ENCODE measurements at places on chromosomes 3 and 15.

DNA sequence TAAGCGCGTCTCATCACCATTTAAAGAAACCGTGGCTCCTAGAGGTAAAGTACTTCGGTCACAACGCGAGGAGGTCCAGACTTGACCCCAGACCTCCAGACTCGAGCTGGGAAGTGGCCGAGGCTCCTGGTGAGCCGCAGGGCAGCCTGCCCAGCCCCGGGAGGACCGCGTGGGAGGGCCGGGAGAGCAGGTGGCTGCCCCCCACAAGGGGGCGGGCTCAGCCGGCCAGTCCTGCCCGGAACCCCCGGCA lies at the start of gene SLC27A2:
SLC27A2 (plus strand) TSS at position 228 of the 250 bp plus-strand sequence. CDS start 232 bp downstream, outside the sequence.
- peak; percentile 85 for DNase-seq

- DNase-seq: no peak
These were observed 107.0 kb downstream of the ALCAM start for GRCh38 chr3:105473521-105474223.

- no peak for DNase-seq
These were observed 32.5 kb downstream of the HRH1 start for GRCh38 chr3:11186771-11187191.

- DNase-seq: no peak
These were observed 50.4 kb upstream of the ST3GAL6 start for GRCh38 chr3:98712726-98713125.

- no peak for DNase-seq
These were observed 35.5 kb downstream of the ASTE1 start for GRCh38 chr3:130991126-130991525.

DNA sequence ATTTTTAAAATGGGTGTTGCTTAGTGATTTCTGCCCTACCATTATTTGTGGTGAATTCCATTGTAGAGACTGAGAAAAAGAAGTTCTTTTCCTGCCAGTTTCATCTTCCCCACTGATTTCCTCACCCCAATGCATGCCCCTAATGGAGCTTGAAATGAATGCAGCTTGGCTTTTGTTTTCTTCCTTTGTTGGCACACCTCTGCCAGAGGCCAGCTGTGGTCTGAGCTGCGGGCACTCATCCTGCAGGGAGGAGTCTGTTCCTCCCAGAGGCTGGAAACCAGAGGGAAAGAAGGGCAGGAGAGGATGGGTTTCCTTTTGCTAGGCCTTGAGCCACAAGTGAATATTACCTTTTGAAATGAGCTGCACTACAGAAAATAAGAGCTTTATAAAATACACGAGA lies 9.3 kb upstream of the ST8SIA2 start:
- no peak for DNase-seq

GRCh38 chr15:44443515-44443914 lies 16.1 kb downstream of the CTDSPL2 start:
- no peak for DNase-seq

DNA sequence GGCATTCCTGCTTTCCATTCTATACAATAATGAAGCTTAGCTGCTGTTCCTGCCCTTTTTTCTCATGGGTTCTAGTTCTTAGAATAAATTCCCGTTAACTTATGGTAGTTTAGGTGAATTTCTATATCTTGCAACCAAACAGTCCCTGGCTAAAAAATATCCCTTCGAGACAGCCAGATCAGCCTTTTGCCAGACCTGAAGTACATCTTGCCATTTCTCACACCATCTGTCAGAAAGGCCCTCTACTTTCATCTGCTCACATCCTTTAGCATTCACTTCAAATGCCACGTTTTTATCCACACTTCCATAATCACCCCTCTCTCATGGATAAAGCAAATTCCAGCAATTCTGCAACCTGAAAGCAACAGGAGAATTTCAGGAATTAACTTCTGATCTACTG lies 145.4 kb downstream of the GAP43 start:
- no peak for DNase-seq

GRCh38 chr3:161781381-161781780 lies 284.8 kb downstream of the OTOL1 start:
- DNase-seq: no peak

DNA sequence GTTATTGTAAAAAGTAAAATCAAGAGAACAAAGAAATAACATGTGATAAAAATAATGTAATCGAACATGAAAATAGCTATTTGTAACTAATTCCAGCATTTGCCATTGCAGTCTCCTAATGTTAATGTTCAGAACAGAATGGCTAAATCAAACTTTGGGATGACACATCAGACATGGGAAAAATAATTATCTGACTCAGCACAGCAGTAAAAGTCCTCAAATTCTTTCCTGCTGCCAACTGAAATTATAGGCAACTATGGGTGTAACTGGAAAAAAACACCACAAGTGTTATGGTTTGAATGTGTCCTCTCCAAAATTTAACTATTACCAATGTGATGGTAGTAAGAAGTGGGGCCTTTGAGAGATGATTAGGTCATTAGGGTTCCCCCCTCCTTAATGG lies 446.7 kb downstream of the C3orf38 start:
- DNase-seq: no peak

DNA sequence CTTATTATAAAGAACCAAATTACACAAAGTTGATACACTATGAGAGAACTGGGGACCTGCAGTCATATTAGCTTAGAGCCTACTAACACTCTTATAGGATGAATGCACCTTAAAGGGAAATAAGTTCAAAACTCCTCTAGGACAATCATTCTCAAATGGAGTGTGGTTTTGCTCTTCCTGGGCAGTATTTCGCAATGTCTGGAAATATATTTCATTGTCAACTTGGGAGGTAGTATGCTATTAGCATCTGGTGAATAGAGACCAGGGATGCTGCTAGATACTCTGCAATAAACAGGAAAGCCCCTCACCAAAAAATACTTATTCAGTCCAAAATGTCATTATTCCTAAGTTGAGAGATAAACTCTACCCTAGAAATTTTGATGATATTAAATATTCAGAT lies 451.4 kb upstream of the ARPP21 start:
- DNase-seq: no peak

- DNase-seq: no peak
These were observed 46.9 kb downstream of the MLH1 start for GRCh38 chr3:37040231-37040630.

DNA sequence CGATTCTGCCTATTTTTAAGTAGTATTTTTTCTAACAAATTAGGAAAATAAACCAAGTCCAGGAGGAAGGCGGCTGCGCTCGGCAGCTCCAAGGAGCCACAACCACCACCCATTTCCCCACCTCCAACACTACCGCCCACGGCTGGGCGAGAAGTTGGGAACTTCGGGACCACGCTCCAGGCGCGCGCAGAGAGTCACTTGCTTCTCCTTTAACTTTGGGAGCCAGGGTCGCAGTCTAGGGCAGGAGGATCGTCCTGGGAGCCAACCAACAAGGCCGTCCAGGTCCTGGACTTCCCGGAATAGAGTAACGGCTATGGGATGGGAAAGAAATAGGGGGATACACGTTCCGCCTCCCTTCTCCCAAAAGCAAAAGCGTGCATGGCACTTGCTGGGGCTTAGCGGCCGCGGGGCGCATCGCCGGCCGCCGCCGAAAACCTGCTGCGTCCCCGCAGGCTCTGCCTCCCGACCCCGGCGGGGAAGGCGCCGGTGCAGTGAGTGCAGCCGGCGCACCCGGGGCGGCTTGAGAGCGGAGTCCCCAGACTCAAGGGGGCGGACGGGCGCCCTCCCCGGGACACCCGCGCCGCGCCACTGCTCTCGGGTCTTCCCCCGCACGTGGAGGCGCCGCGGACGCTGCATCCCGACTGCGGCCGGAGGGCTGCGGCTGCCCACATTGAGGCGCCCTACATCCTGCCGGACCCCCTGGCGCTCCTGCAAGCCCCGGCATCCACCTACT lies 699 bp downstream of the MEGF11 start:
- DNase-seq: no peak

- DNase-seq: no peak
These were observed 32.9 kb downstream of the CRYGS start for GRCh38 chr3:186511245-186511644.

- no peak for DNase-seq
These were observed 12.8 kb downstream of the ARL6IP5 start for GRCh38 chr3:69097407-69098086.

DNA sequence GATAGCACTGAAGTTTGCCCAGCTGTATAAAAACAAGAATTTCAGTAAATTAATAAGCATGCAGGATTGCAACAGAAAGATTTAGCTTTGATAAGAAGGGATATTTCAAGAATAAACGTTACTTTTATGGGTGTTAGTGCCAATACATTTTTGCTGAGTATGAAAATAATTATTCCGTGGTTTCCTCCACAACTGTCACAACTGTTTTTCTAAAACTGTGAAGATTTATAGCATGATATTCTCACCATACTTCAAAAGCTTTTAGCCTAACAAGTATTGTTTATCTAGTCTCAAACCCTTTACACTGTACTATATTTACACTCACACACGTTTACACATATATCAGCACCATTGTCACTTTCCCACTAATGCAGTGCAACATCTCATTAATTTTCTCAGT lies 200.5 kb downstream of the TPRG1 start:
- no peak for DNase-seq
